ENCODE measurements at places on chromosomes 5 and 9.

GRCh38 chr5:164184158-164184557, 678.7 kb downstream of the MAT2B start:
- DNase-seq: no peak

DNA sequence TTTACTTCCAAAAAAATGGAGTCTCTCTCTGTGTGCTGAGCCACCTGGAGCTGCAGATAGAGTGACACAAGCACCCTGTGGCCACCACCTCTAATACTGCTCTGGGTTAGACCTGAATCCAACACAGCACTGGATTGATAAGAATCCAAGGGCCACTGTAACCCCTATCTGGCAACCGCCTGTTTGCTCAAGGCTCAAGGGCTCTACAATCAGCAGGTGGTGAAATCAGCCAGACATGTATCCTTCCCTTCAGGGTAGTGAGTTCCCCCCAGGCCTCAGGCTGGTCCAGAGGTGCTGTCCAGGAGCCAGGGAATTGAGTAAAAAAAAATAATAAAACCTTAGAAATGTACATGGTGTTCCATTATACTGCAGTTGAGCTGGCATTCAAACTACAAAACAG, 509.0 kb downstream of the KIF4B start:
- DNase-seq: no peak

DNA sequence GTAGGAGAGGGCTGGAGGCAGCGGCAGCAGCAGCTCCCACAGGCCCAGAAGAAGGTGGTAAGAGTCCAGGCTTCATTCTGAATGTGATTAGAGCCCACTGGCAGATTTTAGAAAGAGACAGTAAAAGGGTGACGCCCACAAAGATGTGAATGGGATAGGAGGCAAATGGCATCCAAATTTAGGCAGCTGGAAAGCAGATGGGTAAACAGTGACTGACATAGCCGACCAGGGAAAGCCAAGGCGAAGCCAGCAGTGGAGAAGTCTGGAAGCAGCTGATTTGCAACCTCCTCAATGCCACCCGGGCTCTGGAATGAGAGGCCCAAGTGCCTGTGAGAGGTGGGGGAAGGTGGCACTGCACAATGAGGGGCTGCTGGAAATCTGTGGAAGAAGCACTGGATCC, 103.3 kb downstream of the C5orf15 start:
- no peak for DNase-seq

DNA sequence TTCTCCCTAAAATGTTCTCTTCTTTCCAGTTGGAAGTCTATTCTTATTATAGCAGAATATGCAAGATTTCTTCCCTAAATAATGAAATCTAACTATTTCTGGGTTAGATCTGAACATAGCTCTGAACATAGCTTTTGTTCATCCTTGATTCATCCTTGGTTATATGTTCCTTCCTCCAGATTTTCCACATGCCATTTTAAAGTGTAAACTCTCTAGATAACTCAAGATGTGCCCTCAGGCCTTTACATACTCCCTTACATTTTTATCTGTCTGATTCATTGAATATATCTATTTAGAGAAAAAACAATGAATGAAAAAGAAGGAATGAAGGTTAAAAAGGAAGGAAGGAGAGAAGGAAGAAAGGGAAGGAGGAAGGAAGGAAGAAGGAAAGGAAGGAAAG, 100.9 kb downstream of the FBXO38 start:
- DNase-seq: no peak

DNA sequence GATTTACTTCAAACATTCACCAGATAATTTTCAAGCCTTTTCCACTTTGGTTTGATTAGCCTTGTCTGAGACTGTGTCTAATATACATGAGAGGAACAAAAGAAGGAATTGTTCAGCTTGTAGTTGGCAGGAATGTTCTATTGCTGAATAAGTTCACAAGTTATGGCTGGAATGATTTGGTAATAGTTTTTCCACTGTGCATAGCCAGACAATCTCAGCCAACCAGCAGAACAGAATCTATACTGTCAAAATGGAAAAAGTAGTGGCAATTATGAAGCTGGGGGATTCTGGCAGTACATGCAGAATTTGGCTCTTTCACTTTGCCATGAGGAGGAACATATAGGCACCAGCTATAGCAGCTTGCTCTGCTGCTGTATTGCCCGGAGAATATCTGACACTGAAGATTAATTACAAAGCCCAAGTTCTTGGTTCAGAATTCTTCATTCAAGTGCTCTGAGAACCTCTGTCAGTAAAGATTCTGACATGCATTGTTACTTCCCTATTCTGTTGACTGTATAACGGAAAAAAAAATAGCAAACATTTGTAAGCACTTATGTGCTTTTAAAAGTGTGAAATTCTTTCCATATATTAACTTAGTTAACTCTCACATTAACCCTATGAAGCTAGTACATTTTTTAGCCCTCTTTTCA, 150.6 kb downstream of the PRR16 start:
- no peak for DNase-seq

- DNase-seq: no peak
Measured at GRCh38 chr5:78888580-78889368, 96.3 kb downstream of the ARSB start.

DNA sequence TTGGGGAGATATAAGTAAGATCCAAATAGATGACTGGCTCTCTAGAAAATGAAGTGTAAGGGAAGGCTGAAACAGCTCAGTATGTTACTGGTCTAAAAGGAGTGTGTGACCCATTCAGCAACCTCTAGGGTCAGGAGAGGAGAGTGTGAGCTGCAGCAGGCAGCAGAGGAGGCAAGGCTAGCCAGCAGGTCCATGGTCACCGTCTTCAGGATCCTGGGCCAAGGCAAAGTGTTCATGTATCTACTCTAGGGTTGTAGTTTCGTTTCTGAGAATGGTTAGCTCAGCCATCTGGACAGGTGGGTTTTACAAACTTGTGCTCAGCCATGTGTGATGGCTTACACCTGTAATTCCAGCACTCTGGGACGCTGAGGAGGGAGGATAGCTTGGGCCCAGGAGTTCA, 13.7 kb downstream of the MYO10 start:
- DNase-seq: no peak

GRCh38 chr5:54703133-54703532, 185.6 kb downstream of the SNX18 start:
- no peak for DNase-seq

DNA sequence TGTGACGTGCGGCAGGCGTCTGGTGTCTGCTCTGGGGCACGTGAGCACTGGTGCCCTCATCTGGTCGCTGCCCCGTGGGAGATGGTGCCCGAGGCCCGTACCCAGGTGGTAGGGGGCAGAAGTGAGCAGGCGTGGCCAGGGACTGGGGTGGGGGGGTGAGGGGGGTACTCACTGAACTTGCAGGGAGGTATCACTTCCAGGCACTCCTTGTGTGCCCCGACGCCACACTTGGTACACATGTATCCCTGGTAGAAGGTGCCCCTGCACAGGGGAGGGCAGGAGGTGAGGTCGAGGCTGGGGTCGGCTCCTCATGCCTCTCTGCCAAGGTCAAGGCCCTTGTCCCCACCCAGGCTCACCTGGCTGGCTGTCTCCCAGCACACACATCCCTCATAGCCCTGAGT, 45.2 kb upstream of the SARDH start:
- DNase-seq: no peak

Data from D721Med (cell line).